ENCODE measurements at places on chromosomes 3 and 15.

DNA sequence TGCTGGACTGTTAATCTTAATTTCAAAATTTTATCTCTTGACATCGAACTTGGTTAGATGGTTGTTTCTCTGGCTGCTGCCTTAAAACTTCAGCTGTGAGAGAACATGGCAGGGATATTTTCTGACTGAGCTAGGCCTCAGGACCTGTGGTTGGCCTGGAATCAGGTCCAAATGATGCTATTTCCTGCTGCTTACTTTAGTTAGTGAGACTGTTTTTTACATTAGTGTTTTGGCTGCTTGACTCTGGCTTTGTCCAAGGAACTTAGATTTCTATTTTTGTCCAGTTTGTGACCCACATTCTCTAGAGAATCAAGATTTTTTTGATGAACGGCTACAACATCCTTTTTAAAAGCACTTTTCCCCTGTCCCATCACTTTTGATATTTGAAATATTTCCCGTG, 497.9 kb upstream of the SGO1 start:
- no peak for DNase-seq

DNA sequence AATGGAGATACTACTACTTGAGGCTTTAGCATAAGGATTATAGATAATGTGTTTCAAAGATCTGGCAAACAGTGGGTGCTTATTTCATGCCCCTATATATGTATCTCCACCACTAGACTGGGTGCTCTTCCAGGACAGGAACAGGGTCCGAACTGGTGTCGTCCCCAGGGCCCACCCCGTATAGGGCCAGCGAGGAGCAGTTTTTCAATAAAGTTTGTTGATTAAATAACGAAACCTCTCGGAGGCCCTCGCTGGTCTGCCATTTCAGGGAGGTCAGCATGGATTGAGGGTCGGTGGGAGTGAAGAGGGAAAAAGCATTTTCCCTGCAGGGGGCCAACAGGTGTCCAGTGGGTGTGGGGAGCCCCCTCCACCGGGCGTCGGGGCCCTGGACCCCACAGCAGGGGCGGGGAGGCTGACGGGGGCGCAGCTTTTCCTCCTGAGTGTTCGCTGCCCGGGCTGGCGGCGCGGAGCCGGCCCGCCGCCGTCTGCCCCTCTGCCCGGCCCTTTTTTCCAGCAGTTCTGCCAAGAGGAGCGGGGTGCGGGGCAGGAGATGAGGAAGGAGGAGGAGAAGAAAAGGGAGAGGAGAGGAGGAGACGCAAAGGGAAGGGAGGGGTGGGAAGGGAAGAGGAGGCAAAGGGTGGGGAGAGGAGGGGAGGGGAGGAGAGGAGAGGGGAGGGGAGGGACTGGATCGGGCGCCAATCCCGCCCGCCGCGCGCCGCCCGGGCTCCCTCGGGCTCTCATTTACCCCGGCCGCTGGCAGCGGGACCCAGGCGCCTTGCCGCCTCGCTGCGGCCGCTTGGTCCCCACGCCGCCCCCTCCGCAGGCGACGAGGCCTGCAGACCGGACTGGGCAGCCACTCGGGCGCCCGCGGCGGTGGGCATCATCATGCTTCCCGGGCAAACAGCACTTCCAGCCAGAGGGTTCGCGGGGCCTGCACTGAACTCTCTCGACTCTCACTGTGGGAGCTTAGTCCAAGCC, 66.3 kb downstream of the ISG20 start:
- DNase-seq, result no peak

GRCh38 chr3:56790016-56790821, 11.5 kb downstream of the ARHGEF3 start:
- DNase-seq, result no peak

DNA sequence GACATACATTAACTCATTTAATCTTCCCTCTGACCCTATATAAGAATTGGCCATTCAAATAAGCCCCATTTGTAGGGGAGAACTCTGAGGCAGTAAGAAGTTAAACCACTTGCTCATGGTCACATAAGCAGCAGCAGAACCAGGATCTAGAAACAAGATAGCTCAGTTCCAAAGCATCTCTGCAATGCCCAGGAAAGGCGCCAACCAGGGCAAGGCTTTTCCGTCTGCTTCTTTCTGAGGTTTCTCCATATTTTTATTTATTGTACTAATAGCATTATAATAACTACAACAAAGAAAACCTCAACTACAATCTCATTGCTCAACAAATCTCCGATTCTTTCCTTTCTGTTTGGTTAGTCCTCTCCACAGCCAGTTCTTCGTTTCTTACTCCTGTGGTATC, 4.3 kb upstream of the UBE2E2 start:
- no peak for DNase-seq

- DNase-seq, result no peak
These were observed 4.1 kb downstream of the UBE2E1 start for GRCh38 chr3:23809840-23810342.

GRCh38 chr3:46713050-46713897, 4.4 kb downstream of the PRSS50 start:
- no peak for DNase-seq

DNA sequence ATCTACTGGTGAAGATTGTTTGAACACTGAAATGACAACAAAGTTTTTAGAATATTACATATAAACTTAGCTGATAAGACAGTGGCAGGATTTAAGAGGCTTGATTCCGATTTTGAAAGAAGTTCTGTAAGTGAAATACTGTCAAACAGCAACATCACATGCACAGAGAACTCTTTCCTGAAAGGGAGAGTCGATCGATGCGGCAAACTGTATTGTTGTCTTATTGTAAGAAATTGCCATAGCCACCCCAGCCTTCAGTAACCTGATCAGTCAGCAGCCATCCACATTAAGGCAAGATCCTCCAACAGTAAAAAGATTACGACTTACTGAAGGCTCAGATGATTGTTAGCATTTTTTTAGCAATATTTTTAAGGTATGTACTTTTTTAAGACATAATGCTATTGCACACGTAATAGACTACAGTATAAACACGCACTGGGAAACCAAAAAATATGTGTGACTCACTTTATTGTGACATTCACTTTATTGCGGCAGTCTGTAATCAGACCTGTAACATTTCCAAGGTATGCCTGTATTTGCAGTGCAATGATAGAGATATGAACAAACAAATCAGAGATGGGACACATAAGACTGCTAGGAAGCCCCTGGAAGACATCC, 225.6 kb upstream of the UBE2E1 start:
- DNase-seq, result no peak

DNA sequence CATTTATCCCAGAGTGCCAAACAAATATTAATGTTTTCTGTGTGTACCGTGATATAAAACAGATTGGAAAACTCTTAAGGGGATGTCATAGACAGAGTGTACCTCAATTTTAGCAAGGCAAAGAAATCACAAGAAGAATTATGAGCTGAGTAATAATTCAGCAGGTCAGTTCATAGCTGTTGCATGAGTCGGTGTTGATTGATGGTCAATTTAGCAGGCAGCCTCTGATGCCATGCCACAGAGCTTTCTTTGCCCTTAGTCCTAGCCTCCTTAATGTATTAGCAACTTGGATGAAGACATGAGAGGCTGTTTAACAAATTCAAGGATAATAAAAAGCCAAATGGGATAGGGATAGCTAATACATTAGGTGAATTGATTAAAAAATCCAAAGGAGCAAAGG, 6.8 kb downstream of the SLC35A5 start:
- no peak for DNase-seq

DNA sequence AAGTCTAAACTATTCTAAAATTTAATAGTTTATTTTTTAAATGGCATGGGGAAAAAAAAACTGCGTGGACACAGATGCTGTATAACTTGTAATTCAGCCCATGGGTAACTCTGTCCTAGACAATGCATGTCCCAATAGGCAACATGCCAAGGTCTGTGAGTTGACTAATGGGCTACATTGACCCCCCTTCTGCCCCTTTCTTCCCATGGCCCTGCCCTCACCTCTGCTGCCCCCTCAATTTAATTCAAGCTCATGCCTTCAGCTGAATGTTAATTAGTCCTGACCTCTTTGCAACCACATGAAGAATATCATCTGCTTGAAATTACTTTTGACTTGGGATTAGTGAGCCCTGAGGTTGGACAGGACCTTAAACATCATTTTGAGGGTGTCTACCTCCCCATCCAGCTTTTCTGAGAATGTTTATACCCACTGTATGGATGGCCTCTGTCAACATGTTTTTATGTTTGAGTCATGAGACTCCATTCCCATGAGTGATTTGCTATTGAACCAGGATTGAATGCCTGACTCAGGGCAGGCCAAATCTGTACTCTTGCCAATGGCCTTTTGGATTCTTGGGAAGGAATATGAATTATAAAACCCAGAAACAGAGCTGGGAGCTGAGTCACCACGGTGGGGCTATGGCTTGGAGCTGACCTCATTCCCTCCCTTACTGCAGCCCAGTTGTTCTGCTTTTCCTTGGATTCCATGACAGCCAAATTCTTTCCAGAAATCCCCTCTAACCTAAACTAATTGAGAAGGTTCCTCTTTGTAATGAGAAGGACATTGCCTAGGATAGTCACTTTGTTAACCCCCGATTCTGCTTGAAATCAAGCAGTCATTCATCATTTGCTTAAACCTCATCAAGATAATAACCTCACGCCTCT, 33.5 kb upstream of the PDE8A start:
- DNase-seq, result no peak

GRCh38 chr3:31817411-31817966, 163.6 kb downstream of the OSBPL10 start:
- no peak for DNase-seq

DNA sequence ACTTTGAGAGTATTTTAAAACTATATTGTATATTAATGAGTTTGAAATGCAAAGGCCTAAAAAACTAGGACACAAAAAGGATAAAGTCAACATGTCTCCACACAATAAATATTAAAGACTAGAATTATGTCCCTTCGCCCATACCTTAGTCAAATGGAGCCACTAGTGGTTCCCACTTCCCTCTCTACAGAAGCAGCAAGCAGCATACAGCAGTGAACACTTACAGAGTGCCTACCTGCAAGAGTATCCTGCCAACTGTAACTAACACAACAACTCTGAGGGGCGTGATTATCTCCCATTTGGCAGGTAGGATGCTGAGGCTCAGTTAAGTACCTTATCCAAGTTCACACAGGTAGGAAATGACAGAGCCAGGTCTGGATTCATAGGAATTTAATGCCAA, 17.2 kb downstream of the DYNC1LI1 start:
- DNase-seq, result no peak

DNA sequence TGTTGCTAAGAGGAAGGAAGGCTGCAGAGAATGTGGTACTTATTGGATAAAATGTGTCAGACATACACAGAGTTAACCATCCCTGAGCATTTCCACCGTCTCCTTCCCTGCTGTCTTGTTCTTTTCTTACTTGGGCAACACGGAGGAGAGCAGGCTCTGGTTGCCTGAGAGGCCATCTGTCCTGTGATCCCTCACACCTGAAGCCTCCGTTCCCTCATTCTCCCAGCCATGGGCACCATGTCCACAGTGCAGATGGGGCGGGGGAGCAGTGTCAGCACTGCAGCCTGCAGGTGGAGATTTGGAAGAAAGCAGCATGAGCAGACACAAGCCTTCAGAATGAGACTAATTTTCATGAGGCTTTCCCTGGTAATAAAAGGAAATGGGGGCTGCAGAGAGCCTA, 133.7 kb downstream of the CHCHD6 start:
- no peak for DNase-seq

DNA sequence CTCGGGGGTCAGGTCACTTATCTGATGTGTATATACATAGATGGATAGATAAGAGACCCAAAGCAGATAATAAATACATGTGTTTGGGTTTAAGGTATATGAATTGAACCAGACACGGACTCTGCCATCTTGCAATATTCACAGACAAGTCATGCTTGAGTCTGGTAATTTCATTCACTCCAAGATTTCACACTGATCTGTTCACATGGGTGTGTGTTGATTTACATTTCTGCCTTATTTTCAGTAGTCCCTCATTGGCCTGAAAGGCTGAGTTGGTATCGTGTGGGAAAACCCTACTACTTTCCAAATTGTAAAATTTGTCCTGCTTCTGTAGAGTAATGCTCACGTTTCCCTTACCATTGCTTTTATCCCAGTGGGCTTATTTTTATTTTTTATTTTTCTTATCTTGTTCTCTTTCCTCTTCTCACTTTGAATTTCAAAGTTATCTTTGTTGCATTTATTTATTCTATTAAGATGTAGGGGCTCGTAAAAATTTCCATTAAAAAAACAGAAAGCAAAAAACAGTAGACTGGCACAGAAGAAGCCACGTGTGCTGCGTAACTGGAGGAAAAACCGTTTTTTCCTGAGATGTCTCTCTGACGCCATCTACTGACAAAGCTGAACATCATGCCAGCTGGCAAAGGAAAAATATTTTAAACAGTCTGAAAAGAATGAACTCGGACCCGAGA, 10.8 kb upstream of the MFSD1 start:
- DNase-seq, result peak; percentile 81

GRCh38 chr15:25624504-25625177, 185.8 kb upstream of the UBE3A start:
- DNase-seq, result no peak

DNA sequence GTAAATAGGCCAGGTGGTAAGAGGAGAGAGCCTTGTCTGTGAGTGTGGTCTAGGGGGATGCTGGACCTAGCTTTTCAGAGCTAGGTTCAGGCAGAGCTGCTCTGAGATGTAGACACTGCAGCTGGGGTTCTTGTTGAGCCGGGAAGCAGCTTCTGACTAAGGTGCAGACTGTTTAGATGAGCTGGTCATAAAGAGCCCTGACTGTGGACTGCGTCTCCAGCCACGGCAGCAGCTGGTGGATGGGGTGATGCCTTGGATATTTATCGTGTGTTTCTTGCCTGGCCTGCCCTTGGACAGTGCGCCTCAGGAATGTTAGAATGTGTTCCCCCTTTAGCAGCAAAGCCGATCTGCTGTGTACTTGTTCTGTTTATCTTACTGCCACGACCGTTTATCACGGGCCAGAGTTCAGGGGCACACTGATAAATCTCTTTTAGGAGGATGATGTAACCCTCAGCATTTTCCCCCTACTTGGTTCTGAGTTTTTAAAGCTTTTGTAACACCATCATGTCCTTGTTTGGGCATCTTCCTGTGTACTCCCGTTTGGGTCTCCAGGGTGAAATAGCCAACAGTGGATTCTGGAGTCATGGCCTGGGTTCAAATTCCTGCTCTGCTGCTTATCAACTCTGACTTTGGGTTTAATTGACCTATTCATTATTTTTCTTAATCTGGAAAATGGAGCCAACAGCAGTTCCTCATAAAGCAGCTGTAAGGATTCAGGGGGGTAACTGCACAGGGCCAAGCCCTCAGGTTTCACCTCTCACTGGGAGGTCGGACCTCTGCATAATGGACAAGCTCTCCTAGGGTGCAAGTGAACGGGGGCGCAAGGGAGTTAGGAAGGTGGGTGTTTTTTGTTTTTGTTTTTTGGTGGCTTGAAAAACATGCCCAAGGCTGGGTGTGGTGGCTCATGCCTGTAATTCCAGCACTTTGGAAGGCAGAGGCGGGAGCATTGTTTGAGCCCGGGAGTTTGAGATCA, 51.4 kb downstream of the FLNB start:
- DNase-seq, result no peak
